Calu3 (cell line): ENCODE measurements at places on chromosomes 5 and 9. TPM values are rescaled to one million over a fixed set of nuclear protein-coding genes. Genes with fewer than 3 reads are reported as not detected.

PLCXD3 gene
- not detected in 2 replicates for total RNA-seq

TMC1 gene
- not detected in 2 replicates for total RNA-seq

JAKMIP2 gene
- total RNA-seq, result not detected in 2 replicates

PCDHA1 gene
- total RNA-seq, result 0.73 and 0.83 TPM in 2 replicates

KLHL3 gene
- total RNA-seq, result 16.9 and 18.2 TPM in 2 replicates

DNA sequence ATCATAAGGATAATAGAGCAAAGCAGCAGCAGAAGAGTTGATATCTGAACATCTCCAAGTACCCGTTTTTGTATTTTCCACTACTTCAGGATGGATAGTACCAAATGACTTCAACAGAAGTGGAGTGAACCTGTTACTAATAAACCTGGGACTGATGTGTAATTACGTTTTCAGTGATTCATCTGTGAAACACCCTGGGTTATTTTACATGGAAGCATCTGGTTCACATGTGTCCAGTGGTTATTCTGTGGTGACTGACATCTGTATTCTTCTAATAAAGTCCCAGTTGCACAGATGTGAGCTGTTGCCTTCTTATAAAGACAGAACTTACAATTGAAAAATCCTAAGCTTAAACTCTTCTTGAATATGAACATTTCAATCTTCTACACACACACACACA lies 139.7 kb upstream of the VCAN start:
- no peak overlapping the region for H3K27ac ChIP-seq
- H3K4me3 ChIP-seq, result no peak overlapping the region
- no peaks in the 10 kb centered on the region for H3K36me3 ChIP-seq
- H3K27me3 ChIP-seq, result no peaks in the 10 kb centered on the region
- peaks cover 10% of the 10 kb centered on the region for H3K4me1 ChIP-seq

DNA sequence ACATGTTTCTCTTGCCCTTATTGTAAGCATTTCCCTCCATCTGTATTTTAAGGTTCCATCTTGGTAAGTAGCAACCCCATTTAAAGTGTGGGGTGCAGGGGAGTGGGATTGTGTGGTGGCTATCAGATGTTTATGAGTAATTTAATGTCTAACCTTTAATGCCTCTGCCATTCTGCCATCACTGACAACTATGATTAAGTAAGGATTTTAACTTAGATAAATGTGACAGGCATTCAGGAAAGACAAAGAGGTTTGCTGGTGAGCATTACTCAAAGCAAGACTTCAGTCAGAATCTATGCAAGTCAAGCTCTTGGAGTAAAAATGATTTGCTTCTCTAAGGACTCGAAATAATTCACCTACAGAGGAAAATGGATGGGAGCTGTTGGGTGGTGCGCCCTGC lies 143.0 kb downstream of the NXNL2 start:
- H3K4me1 ChIP-seq, result no peaks in the 10 kb centered on the region
- H3K36me3 ChIP-seq, result no peaks in the 10 kb centered on the region
- H3K27ac ChIP-seq, result no peak overlapping the region

- H3K27me3 ChIP-seq, result no peaks in the 10 kb centered on the region
- H3K4me3 ChIP-seq, result no peak overlapping the region
- DNase-seq, result no peak
- no peaks in the 10 kb centered on the region for H3K36me3 ChIP-seq
- no peaks in the 10 kb centered on the region for H3K4me1 ChIP-seq
These were observed 44.4 kb downstream of the MUSK start for GRCh38 chr9:110712955-110713354.

GRCh38 chr9:131474711-131475110 lies 28.0 kb upstream of the POMT1 start:
- no peaks in the 10 kb centered on the region for H3K27me3 ChIP-seq
- peaks cover 11% of the 10 kb centered on the region for H3K4me1 ChIP-seq
- H3K4me3 ChIP-seq, result no peak overlapping the region
- H3K27ac ChIP-seq, result no peak overlapping the region

DNA sequence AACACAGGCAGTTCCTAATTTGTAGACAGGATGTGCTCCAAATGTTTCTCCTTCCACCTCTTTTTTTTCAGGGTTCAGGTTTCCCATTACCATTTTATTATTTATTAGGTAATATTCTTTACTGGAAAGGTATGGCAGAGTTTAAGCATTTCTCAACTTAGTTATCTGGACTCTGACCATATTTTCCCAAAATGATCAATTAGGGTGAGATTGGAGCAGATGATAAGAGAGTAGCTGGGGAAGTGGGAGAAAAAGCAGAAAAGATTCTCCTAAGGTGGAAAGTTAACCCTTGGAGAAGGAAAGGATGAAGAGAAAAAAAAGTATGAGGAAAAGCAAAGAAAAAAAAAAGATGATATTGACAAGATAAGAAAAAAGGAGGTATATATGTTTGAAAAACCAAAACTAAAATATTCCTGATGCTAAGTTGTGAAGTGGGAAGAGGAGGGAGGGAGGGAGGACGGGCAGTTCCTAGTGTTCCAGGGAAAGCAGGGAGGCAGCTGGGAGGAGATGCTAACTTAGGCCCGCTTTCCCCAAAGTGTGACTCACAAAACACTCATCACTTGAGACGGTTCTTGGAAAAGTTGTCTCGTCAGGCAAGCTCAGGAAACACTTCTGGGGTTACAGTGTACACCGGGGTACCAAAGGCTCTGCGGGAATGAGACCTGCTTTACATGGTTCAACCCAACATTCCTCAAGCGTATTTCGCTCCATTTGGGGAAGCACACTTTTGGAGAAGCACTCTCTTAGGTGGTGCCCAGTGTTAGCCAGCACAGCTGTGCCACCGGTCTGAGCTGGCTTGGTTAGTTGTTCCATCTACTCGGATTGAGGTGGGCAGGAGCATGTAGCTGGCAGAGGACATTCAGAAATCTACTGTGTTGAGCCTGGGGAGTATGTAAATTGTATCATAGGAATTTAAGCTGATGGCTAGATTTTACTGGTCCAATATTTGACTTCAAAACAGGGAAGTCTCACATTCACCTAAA lies 35.1 kb downstream of the B4GALT1 start:
- no peak overlapping the region for H3K4me3 ChIP-seq
- H3K4me1 ChIP-seq, result peaks cover 45% of the 10 kb centered on the region

GRCh38 chr5:73812962-73813588 lies 187.1 kb downstream of the ARHGEF28 start:
- peaks cover 53% of the 10 kb centered on the region for H3K4me1 ChIP-seq
- H3K27me3 ChIP-seq, result no peaks in the 10 kb centered on the region
- peaks cover 54% of the 10 kb centered on the region for H3K36me3 ChIP-seq
- peak overlapping the region; percentile 86 for H3K27ac ChIP-seq
- DNase-seq, result peak; percentile 76
- peak overlapping the region; percentile 81 for H3K4me3 ChIP-seq

DNA sequence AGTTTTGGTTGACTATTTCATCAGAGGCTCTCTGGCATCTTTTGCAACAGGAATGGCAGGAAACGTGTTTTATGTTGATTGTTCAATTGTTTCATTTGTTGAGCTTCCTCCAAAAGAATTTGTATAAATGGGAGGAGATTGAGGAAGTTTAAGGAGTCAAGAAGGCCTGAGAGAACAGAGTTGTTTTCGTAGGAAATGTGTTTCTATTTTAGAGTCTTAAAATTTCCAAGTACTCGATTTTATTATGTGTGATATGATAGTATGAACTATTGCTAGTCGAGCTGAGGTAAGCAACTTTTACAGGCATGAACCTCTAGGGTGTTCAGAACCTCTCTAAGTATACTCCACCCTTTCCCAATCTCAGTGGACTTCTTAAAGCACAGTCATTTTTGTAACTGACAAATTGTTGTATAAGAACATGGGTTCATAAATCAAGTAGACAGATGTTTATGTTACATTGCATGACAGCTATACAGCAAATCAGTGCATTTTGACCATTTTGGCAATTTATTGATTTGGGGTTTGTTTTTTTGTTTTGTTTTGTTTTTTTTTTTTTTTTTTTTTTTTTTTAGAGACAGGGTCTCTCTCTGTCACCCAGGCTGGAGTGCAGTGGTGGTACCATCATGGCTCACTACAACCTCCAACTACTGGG lies 47.4 kb downstream of the POLK start:
- peaks cover 13% of the 10 kb centered on the region for H3K4me1 ChIP-seq
- no peaks in the 10 kb centered on the region for H3K27me3 ChIP-seq
- H3K36me3 ChIP-seq, result no peaks in the 10 kb centered on the region
- DNase-seq, result no peak
- H3K27ac ChIP-seq, result no peak overlapping the region
- no peak overlapping the region for H3K4me3 ChIP-seq

- H3K36me3 ChIP-seq, result no peaks in the 10 kb centered on the region
- H3K27ac ChIP-seq, result no peak overlapping the region
- no peak for DNase-seq
- no peak overlapping the region for H3K4me3 ChIP-seq
- H3K4me1 ChIP-seq, result no peaks in the 10 kb centered on the region
- no peaks in the 10 kb centered on the region for H3K27me3 ChIP-seq
These were observed 163.1 kb downstream of the LRRC70 start for GRCh38 chr5:62741761-62742160.

DNA sequence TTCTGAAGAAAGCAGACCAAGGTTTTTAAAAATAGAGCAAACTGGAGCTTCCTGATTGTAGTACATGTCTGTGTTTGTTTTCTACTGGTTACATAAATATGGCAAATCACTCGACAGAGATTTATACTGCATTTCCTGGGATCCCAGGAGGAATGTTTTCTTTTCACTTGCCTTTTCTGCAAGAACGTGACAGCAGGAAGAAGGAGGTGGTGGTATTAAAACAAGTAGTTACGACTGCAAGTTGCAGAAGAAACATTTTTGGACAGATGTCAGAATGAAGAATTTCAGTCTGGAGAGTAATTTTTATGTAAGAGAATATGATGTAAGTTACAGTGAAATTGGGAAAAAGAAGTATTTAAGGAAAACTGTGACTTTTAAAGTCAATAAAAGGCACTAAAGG lies 253.7 kb upstream of the NFIL3 start:
- H3K27me3 ChIP-seq, result peaks cover 21% of the 10 kb centered on the region
- no peak for DNase-seq
- no peak overlapping the region for H3K4me3 ChIP-seq
- H3K36me3 ChIP-seq, result no peaks in the 10 kb centered on the region

DNA sequence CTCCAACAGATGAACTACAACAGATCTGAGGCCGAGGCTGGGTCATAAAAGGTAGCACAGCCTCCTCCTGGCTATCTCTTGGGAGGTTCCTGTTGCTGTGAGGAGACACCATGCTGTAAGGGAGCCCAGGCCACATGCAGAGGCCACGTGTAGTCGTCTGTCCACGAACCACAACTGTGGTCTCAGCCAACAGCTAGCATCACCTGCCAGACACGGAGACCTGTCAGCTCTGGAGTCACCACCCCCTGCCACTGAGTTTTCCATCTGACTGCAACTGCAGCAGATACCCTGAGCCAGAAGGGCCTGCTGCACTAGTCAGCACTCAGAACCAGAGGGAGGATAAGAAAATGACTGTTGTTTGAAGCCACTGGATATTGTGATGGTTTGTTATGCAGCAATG lies 12.7 kb upstream of the GOLM1 start:
- H3K36me3 ChIP-seq, result peaks cover 1% of the 10 kb centered on the region
- DNase-seq, result no peak
- H3K27ac ChIP-seq, result no peak overlapping the region
